ENCODE measurements at places on chromosomes 2 and 18.

- peak; percentile 14 for DNase-seq
Observed at GRCh38 chr2:214410918-214411554, at the start of gene VWC2L. VWC2L (plus strand) TSS chr2:214411054; CDS start chr2:214414194, 3,140 bp downstream.

GRCh38 chr2:200747668-200748618, 63.8 kb upstream of the BZW1 start:
- DNase-seq: no peak

GRCh38 chr2:207121784-207122183, 44.0 kb downstream of the KLF7 start:
- no peak for DNase-seq

- no peak for DNase-seq
Observed at GRCh38 chr2:207891086-207891844, 121.6 kb upstream of the FZD5 start.

DNA sequence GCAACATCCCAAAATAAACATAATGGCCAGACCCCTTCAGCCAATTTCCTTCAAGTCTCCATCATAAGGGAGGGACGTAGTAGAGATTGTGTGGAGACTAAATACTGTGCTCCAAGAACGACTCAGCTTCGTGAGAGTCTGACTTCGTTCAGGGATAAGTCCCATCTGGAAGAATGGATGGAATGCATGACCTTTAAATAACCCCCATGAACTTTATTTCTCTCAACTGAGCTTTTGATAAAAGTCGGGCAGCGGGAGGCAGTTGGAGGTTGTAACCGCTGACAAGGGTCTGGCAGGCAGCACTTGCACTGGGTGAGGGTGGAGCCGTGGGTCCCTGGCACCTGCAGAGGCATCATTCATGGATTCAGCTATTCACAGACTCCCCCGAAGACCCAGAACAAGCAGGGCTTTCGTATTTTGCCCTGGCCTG, 115.9 kb downstream of the ZFP36L2 start:
- DNase-seq: no peak

GRCh38 chr2:41321351-41321750, 726.5 kb upstream of the PKDCC start:
- no peak for DNase-seq

GRCh38 chr2:183011743-183012142, 26.5 kb downstream of the NCKAP1 start:
- no peak for DNase-seq

GRCh38 chr2:220224691-220225543, 597.5 kb downstream of the SLC4A3 start:
- DNase-seq: no peak

GRCh38 chr2:100539221-100539620, 23.6 kb upstream of the PDCL3 start:
- no peak for DNase-seq

GRCh38 chr2:86241611-86242010, 42.4 kb downstream of the MRPL35 start:
- no peak for DNase-seq

DNA sequence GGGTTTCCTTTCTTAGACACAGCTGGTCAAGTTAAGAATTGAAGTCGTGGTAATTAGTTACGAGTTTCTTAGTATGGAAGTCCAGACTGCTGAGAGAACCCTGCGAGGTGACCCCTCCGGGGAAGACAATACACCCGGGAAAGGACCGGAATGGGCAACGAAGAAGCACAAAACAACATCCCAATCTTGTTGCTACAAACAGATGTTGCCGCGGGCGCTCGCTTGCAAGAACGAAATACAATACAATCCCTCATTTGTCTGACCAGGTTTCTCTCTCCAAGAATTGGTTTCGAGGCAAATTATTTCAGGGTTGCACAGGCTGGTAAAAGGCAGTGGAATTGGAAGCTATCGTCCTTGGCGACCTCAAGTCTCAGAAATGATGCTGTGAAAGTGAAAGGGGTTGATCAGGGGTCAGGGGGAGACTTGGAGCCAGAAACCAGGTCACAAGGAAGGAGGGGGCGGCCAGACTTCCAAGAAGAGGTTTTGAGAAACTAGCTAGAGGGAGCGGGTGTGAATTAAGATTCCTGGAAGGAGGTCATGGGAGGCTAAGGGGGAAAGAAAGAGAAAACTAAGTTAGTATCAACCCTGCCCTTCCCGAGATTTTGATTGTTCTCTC, 401.9 kb downstream of the HRH4 start:
- DNase-seq: no peak

Measured in NCI-H2081 (cell line).